ENCODE measurements at places on chromosomes 3 and 15.

- DNase-seq: no peak
These were observed 386.5 kb downstream of the LRTM1 start for GRCh38 chr3:54541369-54541768.

DNA sequence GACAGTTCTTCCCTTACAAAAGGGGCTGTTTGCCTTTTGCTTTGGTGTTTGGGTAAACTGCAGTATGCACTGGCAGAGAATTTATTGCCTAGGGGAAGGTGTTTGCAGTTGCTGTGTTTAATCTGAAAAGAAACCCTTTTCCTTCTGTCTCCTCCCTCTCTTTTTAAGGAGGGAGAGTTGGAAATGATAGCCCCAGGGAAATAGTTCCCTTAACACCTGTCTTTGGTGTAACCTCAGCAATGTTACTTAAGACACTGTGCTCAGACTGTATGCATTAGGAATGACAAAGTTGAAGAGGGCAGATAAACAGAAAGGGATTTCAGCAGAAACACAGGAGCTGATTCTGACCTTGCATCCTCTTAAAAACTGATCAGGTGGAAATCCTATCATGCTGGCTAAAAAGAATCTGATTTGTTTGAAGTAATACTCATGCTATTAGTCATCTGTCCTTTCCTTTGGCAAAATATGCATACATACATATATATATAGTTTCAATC, 125.4 kb downstream of the TP63 start:
- DNase-seq: no peak

GRCh38 chr3:100928638-100929428, 64.4 kb downstream of the ABI3BP start:
- DNase-seq: no peak

- no peak for DNase-seq
These were observed 96.3 kb upstream of the HERC1 start for GRCh38 chr15:63930034-63930433.

- peak; percentile 88 for DNase-seq
These were observed 152.3 kb downstream of the IGF1R start for GRCh38 chr15:98800437-98801233.

GRCh38 chr3:88984832-88985231, 122.6 kb upstream of the EPHA3 start:
- DNase-seq: no peak

- DNase-seq: no peak
These were observed 46.7 kb downstream of the ARNT2 start for GRCh38 chr15:80450811-80451321.

DNA sequence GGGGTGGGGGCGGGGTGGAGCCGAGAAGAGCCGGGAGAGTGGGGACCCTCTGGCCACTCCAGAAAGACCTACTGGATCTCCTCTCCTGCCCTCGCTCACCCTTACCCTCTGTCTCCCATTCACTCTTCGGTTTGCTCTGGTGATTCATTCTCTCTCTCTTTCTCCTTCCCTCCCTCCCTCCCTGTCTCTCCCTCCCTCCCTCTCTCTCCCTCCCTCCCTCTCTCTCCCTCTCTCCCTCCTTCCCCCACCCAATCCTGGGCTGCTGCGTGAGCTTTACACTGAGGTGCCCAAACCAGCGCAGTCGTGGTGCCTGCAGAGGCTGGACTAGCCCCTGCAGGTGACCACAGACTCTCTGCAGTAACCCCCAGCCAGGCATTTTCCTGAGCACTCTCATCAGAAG, 32.2 kb upstream of the ADAMTS17 start:
- no peak for DNase-seq

DNA sequence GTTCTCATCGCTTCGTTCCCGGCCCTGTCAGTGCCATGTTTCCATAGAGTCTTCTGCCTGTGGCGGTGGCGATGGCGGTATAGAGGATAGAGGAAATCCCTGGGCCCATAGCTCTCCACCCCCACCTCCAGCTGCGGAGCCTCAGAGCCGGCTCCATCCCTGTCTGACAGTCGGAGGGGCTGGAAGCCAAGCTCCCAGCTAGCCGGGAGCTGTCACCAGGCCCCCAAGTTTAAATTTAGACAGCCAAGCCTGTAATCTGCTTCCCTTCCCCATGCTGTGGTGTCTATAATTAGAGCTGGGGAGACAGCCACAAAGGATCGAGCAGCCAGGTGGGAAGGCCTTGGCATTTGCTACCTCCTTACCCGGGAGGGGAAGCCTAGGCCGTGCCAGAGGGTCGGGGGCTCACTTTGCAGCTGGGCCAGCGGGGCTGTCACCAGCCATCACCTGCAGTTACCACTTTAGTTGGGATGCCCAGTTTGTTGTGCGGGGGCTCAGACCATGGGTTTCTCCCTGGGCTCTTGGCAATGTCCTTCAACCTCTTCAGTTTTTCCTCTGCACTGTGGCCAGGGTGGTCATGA, 56.3 kb upstream of the SEC13 start:
- DNase-seq: no peak

- DNase-seq: no peak
These were observed 7.0 kb upstream of the UBE2Q2 start for GRCh38 chr15:75835990-75836958.
